ENCODE measurements at places on chromosomes 6 and 20.

- no peak for DNase-seq
Observed at GRCh38 chr6:37617073-37617472, 80.6 kb downstream of the MDGA1 start.

DNA sequence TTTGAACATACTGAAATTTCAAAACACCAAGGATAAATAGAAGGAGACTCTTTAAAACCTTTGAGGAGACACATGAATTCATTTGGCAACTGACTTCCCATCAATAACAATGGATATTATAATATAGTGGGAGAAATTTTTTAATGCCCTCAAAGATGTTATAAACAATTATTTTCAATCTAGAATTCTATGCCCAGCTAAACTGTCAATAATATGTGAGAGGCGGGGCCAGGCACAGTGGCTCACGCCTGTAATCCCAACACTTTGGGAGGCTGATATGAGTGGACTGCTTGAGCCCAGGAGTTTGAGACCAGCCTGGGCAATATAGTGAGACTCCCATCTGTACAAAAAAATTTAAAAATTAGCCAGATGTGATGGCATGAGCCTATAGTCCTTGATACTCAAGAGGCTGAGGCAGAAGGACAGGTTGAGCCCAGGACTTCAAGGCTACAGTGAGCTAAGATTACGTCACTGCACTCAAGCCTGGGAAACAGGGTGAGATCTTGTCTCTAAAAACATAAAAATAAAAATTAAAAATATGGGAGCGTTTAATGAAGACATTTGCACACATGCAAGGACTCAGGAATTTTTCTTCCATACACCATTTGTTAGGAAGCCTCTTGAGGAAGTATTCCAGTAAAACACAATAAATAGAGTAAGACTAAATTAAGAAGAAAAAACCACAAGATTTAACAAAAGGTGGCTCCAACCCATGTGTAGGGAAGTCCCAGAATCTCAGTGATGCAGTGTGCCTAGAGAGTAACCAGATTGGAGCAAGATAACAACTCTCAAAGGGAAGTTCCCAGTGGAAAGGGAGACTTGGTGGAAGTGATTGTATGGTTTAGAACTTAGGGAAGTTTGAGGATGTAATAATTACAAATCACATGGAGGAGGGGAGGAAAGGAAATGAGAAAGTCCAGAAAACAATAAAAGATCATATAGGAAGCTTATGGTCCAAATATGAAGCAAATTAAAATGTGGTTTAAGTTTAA lies 26.3 kb upstream of the ETV7 start:
- no peak for DNase-seq

- no peak for DNase-seq
Observed at GRCh38 chr20:44069203-44070011, 117.6 kb downstream of the JPH2 start.

GRCh38 chr20:2234598-2235191 lies 61.1 kb upstream of the TGM3 start:
- no peak for DNase-seq

GRCh38 chr20:53950031-53950430 lies 120.4 kb downstream of the BCAS1 start:
- no peak for DNase-seq

- peak; percentile 71 for DNase-seq
Observed at GRCh38 chr20:1313236-1313964, 15.5 kb downstream of the SDCBP2 start.

- DNase-seq = no peak
Observed at GRCh38 chr6:74280130-74280692, 584.2 kb downstream of the CD109 start.

DNA sequence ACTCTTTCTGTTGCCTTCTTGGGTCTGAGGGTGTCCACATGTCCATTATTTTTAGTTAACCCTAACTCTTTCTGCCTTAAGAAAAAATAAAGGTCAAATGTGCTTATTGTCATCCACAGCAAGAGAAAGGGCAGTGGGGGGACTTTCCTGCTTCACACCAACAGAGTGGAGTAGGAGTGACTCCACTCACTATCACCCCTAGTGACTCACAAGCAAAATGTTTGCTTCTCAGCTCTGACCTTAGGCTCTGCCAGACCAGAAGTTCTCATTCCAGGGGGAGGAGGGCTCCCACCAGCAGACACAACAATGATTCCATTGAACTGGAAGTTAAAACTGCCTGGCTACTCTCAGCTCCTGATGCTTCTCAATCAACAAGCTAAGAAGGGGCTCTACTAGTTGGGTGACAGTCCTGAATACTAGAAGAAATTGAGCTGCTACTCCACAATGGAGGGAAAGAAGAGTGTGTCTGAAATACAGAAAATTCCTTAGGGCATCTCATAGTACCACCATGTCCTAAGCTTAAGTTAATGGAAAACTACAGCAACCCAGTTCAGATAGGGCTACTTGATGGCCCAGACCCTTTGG lies 83.9 kb upstream of the AFDN start:
- DNase-seq = no peak

DNA sequence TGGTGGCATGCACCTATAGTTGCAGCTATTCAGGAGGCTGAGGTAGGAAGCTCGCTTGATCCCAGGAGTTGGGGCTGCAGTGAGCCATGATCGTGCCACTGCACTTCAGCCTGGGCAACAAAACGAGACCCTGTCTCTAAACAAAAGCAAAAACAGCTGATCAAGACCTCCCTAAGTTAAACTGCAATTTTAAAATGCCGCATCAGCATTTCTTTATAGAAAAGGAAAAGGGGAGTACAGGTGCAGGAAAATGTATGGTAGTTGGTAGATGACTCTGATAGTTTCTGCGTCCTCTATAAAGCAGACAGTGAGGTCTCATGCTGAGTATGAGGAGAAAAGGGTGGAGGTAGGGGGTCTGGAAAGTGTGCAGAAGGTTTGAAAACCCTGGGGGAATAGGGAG lies 8.9 kb upstream of the TBCC start:
- DNase-seq = no peak

All from spinal cord (tissue), 10 donors.